NCI-H524 (cell line): ENCODE measurements at places on chromosomes 2 and 18.

GRCh38 chr2:203396667-203397066, 68.5 kb downstream of the ABI2 start:
- DNase-seq = peak; percentile 54

- DNase-seq = no peak
These were observed 75.1 kb downstream of the CPO start for GRCh38 chr2:207014424-207014823.

- no peak for DNase-seq
These were observed 36.9 kb downstream of the MBP start for GRCh38 chr18:77095391-77096371.

GRCh38 chr2:46549166-46549844, 69.9 kb downstream of the TMEM247 start:
- no peak for DNase-seq

DNA sequence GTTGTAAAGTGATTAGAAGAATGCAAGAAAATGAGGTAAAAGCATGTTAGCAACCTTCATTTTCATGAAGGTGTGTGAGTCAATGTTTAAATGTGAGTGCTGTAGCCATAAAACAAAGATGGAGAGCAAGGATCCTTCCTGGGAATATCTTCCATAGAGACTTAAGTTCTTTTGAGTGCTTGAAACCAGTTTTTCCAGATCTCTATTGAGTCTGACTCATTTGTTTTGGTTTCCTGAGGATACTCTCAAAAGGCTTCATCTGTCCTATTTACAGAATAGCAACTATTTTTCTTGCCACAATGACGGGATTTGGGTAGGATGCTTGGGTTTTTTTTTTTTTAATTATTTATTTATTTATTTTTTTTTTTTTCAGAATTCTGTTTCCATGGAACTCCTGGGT, 45.9 kb upstream of the ASB1 start:
- DNase-seq = no peak
